Liver (tissue), 10 donors: ENCODE measurements at places on chromosomes 5 and 9.

DNA sequence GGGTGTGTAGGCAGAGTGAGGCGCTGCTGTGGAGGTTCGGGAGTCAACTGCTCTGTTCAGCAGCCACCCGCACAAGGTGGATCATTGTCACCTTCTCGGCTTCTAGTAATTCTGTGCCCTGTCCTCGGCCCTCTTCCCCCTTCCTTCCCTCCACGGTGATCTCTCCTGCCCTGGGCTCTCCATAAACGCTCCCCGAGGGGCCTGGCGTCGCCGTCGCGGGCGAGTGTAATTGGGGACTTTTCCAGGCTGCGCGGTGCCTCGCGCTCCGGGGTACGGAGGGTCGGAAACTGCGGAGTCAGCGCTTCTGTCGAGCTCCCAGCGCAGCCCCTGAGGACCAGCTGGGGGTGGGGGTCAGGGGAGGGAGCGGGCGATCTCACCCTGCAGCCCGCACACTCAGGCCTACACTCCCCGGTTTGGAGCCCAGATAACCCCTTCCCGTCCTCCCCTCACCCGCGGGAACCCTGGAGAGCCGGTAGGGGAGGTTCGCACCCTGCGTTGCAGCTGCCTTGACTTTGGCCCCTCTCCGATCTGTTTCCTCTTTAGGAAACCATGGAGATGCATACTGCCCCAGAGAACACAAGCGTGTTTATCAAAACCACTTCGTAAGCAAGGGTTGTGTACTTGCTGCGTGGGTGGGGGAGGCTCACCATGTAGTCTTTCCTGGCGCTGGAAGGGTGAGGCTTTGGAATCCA is 188.3 kb upstream of the ZNF618 start:
- no peak for DNase-seq

DNA sequence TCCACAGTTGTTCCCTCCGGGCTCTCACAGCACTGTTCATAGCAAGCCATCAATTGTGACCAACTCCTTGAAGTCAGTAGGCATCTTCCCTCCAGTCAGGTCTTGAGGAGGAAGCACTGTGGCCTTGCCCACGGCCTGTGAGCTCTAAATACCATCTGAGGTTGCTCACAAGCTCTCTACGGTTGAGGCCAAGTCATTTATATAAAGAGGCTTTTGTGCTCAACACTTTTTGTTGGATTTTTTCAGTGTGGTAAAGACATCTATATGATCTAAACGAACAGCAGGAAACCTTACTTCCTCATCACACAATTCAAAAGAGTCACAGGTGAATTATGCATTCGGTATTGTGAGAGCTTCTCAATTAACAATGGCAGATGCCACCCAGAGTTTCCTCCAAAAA is 97.3 kb downstream of the ZNF462 start:
- no peak for DNase-seq

GRCh38 chr5:134969166-134969565 is 1.5 kb downstream of the CATSPER3 start:
- no peak for DNase-seq

- DNase-seq: no peak
These were observed 284.8 kb downstream of the CTNND2 start for GRCh38 chr5:11619339-11620024.

DNA sequence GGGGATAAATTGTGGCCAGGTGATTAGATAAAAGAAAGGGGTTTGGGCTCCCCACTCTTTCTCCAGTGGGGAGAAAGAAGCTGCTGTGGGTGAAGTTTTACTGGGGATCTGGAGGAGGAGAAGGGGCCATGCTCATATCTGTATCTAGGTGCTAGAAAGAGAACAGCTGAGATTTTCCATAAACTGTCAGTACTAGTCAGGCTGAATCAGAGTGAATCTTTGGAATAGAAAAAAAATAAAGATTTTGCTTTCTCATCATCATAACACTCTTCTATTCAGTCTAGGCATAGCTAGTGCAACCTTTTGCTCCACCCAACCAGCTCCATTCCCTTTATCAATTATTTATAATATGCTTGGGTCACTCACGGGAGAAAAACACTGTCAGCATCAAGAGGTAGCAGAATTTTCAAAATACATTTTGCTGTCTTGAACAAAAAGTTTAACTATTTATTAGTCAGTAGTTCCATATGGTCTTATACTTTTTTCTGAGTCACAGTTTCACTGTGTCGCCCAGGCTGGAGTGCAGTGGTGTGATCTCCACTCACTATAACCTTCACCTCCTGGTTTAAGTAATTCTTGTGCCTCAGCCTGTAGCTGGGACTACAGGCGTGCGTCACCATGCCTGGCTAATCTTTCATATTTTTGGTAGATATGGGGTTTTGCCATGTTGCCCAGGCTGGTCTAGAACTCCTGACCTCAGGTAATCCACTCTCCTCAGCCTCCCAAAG is 21.3 kb upstream of the ERMP1 start:
- DNase-seq: no peak

DNA sequence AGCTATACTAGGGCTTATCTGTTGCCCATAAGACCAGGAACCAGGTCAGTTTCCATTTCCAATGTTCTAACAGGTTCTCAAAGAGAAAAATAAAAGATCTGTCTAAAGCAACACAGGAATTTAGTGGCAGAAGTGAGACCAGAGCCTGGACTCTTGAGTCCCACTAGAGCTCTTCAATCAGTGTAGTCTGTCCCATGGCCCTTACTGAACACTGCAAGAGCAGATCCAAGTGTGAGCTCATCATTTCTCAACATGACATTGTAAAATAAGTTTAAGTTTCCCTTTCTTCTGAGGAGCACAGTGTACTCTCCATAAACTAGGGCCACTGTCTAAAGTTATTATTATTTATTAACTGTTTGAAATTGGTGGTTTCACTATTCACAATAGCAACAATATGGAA is 8.6 kb upstream of the PAPPA start:
- no peak for DNase-seq

GRCh38 chr5:135242866-135243555 is 156.0 kb downstream of the MACROH2A1 start:
- DNase-seq: peak; percentile 12

- DNase-seq: no peak
These were observed 82.6 kb downstream of the PRELID2 start for GRCh38 chr5:145752534-145752933.

DNA sequence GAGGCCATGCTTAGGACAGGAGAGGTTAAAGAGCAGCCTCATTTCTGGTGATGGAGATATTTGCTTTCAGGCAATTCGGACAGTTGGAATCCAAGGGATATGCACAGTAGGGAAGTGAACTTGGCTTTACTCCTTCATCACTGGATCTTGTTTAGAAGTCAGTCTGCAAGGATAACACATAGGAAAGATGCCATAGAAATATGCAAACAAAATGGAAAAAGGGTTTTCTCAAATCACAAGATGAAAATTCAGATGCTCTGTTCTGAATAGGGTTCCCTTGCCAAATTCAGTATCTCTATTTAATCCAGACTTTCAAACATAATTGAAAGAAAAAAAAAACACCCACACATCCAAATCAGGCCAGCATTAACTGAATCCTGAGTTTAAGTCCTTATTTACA is 166.9 kb downstream of the MEF2C start:
- DNase-seq: no peak

DNA sequence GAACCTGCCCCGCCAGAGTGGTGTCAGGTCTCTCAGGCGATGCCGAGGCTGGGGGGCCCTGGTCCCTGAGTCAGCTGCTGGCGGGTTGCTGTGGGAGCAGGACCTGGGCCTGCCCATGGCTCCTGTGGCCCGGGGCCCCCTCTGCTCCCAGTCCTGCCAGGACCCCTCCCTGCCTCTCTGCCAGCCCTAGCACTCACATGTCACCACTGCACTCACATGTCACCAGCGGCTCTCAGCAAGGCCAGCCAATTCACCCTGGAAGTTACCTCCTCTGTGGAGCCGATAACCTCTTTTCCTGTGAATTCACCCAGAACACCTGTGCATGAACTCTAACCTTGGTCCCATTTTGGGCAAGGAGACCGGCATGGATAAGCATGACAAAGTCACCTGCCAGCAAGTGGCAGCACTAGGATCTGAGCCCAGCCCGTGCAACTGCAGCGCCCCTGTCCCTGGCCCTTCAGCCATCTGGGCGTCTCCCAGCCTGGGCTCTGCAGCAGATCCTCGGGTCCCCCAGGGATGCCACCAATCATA is 170.2 kb downstream of the GAPVD1 start:
- no peak for DNase-seq

GRCh38 chr5:138408023-138408422 is 30.8 kb upstream of the REEP2 start:
- no peak for DNase-seq

GRCh38 chr9:127264462-127265219 is at the start of gene GARNL3:
GARNL3 (plus strand) TSS chr9:127264774; CDS start chr9:127264878, 104 bp downstream.
- DNase-seq: no peak

DNA sequence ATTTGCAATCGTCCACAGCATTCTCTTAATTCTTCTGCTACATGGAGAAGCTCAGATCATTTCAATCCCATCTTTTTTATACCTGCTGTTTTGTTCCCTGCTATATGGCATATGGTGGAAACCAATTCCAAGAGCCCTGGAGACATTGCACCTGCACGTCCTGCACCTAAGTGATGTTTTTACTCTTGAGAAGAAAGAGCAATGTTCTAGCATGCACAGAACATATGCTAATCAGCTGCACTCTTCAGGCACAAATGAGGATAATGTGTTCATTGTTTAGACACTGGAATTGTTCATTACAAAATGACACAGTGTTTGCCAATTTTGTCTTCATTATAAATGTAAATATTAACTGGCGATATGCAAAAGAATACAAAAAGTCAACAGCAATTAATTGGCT is 935.8 kb downstream of the TLE4 start:
- no peak for DNase-seq
